LoVo (cell line): ENCODE measurements at places on chromosomes 6 and 20.

- DNase-seq = no peak
These were observed 458.2 kb downstream of the FRK start for GRCh38 chr6:115602466-115602865.

- DNase-seq = peak; percentile 42
These were observed 699.7 kb downstream of the DHX35 start for GRCh38 chr20:39661833-39662232.

- DNase-seq = no peak
These were observed 487.8 kb downstream of the PTPRT start for GRCh38 chr20:42701948-42702347.

DNA sequence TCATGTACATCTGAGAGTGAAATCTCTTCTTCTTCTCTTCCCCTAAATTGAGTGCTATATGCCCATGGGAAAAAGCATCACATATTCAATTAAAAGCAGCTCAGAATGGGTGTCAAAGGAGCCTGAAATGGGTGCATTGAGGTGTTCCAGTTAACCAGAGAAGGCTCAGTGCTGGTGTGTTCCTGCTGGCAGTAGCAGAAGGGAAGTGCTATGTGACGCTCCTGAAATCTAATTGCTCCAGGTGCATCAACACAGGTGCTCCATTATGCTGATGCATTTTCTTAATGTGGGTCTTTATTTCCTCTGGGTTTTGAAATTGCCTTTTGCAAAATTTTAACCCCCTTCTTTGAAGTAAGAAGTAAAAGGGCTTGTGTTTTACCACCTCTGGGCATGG is 17.9 kb downstream of the SLC22A2 start:
- DNase-seq = no peak

GRCh38 chr6:16413399-16413798 is 175.0 kb downstream of the GMPR start:
- DNase-seq = no peak

GRCh38 chr6:139242457-139243240 is 49.1 kb downstream of the TXLNB start:
- DNase-seq = no peak

GRCh38 chr6:5205877-5206850 is 54.6 kb downstream of the LYRM4 start:
- no peak for DNase-seq

DNA sequence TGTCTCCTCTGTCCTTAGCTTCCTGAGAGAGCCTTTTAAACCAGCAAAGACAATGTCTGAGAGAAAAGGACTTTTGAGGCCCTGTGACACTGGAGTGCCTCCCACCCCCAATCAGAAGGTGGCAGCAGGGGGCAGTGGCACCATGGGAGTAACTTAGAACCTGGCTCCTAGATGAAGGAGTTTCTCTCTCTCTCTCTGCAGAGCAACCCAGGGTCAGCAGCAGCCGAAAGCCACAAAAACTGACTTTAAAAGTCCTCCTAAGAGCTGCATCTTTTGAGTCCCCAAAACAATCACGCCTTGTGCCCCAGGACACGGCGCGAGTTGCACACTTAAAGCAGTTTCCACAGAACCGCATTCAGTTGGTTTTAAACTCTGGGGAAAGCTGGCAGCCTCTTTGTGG is 5.3 kb upstream of the TCP11 start:
- peak; percentile 20 for DNase-seq

- no peak for DNase-seq
These were observed 12.2 kb downstream of the ESF1 start for GRCh38 chr20:13772529-13772928.

GRCh38 chr20:46135856-46136633 is 17.9 kb downstream of the CD40 start:
- no peak for DNase-seq

DNA sequence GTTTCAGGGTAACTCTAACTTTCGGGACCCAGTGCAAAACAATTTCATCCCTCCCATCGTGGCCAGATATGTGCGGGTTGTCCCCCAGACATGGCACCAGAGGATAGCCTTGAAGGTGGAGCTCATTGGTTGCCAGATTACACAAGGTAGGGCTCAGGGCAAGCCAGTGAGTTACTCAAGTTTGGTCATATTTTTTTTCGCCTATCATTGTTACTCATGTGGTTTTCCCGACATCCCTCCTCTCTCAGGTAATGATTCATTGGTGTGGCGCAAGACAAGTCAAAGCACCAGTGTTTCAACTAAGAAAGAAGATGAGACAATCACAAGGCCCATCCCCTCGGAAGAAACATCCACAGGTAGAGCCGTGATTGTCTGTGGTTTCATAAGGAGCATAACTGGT is 58.2 kb downstream of the DCBLD1 start:
- DNase-seq = no peak

DNA sequence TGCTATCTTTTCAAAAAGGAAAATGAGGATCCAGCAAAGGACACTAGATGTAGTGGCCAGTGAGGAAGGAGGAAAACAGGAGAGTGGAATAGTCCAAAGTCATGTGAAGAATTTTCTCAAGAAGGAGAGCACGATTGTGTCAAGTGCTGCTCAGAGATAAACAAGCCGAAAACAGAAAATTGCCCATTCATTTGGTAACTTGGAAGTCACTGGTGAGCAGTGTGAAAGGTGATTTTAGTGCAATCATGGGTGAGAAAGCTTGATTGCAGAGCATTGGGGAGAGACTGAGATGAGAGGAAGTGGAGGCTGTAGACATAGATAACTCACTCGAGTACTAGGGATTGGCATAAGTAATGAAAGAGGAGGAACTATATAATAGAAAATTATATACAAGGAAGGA is 26.0 kb upstream of the PRDM1 start:
- no peak for DNase-seq

- DNase-seq = peak; percentile 91
These were observed at the start of gene SPEF1 for GRCh38 chr20:3781153-3781910. Gene SPEF1, minus strand, starts transcription at chr20:3781448. Its CDS starts 161 bp downstream, at chr20:3781287.

- DNase-seq = no peak
These were observed 1.5 kb upstream of the CPNE5 start for GRCh38 chr6:36840432-36841403.

- DNase-seq = no peak
These were observed 57.4 kb downstream of the GJA10 start for GRCh38 chr6:89951574-89952104.

DNA sequence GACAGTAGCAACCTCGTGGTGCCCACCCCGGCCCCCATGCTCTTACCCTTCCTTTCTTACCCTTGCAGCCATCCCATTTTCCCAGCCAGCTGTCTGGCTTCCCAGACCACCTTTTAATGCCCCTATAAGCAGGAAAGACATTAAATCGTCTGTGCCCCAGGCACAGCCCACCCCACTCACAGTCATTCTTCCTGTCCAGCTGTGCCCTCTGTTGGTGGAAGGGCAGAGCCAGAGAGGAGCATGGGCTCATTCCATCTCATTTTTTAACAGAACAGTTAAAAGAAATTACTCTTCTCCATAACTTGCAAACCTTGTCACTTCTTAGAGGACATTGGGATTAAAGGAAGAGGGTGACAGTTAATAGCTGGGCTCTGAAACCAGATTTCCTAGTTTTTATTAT is 240.5 kb downstream of the NRN1 start:
- no peak for DNase-seq

DNA sequence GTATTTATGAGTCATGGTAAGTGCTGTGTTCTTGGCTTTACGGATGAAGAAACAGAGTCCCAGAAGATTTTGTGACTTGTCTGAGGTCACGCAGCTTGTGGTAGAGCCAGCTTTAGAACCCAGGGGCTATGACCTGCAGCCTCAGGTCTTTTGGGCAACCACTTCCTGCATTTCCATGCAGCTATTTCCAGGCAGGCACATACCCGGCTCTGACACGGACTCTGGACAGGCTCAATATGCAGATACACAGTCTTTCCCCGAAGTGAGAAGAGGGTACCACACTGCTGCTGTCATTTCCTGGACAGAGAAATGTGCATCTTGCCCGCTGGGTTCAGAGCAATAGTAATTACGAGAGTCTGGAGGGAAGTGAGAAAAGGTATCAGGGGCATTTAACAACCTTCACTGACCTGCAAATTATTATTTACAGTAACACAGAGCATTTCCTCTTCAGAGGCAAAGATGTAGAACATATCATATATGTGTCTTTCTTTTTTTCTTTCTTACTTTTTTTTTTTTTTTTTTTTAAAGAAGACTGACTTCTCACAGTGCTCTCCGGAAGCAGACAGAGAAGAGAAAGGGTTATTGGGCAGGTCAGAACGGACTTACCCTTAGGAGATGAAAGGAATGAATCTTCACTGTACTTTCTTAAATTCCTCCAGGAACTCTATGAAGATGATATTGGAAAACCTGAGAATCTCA is 185.1 kb downstream of the CLIC5 start:
- DNase-seq = no peak

DNA sequence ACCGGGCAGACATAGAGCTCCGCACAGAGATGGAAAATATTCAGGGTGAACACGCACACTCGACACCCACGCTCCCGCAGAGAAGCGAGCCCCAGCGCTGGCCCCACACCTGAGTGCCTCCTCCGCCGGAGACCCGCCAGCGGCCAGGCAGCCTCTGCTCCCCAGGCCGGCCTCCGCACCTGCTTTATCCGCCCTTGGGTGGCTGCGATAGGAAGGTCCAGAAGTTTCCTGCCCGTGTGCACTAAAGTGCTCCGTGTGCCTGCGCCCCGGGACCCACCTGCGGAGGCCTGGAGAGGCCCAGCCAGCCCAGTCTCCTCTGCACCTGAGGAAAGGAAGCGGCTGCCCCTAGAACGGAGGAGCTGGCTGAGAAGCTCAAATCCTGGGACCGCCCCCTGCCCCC is 10.8 kb upstream of the FOXC1 start:
- DNase-seq = no peak

- DNase-seq = peak; percentile 10
These were observed 5.4 kb downstream of the NPBWR2 start for GRCh38 chr20:64101731-64102621.

DNA sequence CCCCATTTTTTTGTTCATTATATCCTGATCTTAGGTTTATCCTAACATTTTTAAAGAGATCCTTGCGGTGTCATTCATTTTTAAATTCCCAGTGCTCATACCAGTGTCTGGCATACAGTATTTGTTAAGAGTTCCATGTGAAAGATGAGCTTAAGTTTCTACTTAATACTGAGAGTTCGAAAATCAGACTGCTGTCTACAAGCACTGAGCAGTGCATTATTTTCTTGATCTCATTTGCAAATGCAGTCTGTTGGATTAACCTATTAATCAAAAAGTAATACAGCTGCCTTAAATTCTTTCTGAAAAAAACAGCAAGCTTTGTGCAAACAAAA is 663 bp downstream of the COQ3 start:
- no peak for DNase-seq

DNA sequence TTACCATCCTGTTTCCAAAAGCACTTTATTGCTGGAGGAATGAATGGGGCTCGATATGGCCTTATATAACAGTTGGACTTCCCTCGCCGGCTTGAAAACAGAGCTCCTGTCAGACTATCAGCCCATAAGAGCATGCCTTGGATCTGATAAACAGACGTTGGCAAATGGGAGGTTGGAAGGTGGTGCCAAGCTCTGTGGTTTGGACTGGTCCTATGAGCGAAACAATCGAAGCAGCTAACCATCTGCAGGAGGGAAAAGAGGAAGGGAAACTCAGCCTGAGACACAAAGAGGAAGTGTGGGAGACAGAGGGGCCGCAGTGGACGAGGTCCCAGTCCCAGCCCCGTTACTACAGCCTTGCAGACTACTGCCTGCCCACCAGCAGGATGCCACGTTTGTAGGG is 92.9 kb downstream of the TFAP2C start:
- no peak for DNase-seq

GRCh38 chr6:45576648-45577624 is 199.2 kb upstream of the SUPT3H start:
- no peak for DNase-seq

DNA sequence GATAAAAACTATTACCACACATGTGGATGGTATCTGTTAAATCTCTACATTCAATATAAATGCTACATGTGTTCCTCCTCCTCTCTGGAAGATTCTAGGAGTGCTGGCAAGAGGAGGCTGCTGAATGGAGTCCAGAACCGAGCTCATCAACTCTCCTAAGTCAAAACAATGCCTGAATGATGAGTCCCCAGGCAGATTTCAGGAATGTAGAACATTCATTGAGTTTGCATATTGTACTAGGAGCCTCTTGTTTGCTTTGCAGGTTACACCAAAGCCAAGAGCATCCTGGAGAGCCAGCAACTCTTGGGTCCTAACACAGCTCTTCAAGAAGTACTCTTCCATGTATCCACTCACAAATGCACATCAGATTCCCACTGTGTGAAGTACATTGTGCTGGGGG is 117.6 kb upstream of the UST start:
- DNase-seq = no peak

DNA sequence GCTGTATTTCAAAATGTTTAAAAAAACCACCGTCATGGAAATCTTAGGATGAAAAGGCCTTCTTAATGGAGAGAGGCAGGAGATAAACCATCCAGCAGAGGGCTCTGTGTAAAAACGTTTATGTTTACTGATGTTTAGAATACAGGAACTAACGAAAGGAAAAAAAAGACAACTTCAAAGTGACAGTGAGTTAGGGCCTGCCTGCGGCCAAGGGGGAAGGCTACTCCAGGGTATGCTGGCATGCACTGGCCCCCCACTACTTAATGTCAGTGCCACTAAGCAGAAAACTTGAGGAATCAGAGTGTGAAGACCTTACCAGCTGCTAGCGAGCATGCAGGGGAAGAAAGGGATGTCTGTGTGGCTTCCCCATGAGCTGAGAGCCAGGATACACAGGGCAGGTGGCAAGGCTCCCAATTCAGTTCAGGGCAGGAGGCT is 47.7 kb downstream of the AKAP7 start:
- DNase-seq = no peak

GRCh38 chr6:7145885-7146828 is 38.4 kb downstream of the RREB1 start:
- DNase-seq = no peak

DNA sequence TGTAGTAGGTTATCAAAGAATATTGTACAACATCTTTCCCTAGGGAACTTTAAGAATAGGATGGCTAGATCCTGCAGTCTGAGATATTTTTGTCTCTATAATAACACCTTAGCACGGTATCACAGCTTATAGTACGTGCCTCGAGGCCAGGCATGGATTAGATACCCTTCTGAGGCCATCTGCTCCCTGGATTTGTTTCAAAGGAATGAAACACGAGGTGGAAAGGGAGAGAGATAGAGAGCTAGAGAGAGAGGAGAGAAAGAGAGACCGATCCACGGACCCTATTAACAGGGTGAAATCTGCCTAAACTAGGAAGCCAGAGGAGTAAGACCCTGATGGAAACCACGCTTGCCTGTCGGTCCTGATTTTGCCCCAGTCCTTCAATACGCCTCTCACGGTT is 92.5 kb downstream of the CD83 start:
- no peak for DNase-seq

- DNase-seq = peak; percentile 43
These were observed 139.4 kb downstream of the RNGTT start for GRCh38 chr6:88823998-88824397.

GRCh38 chr6:15483060-15483459 is 179.8 kb downstream of the DTNBP1 start:
- no peak for DNase-seq

DNA sequence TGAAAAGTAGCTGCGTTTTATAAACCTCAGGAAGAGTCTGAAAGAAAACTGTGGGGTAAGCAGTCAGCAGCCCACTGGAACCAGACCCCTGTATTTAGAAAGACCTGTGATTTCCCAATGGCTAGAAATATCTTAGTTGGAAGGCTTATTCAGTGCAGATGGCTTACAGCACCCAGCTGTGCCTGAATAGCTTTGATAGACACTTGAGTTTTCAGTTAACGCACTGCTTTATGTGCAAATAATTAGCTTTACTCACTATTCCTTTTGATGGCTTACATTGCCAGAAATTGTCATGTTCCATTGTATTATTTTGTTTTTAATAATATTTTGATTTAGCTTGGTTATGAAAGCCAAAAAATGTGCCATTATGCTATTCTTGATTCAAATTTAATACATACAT is 465.3 kb upstream of the SYNCRIP start:
- no peak for DNase-seq
